IMR-90 (cell line): ENCODE measurements at places on chromosomes 3 and 15. TPM values are rescaled to one million over a fixed set of nuclear protein-coding genes. Genes with fewer than 3 reads are reported as not detected.

GRCh38 chr15:70079888-70080287, 17.8 kb downstream of the TLE3 start:
- DNase-seq: no peak

- no peak for DNase-seq
Observed at GRCh38 chr3:177525987-177526712, 328.9 kb upstream of the TBL1XR1 start.

DNA sequence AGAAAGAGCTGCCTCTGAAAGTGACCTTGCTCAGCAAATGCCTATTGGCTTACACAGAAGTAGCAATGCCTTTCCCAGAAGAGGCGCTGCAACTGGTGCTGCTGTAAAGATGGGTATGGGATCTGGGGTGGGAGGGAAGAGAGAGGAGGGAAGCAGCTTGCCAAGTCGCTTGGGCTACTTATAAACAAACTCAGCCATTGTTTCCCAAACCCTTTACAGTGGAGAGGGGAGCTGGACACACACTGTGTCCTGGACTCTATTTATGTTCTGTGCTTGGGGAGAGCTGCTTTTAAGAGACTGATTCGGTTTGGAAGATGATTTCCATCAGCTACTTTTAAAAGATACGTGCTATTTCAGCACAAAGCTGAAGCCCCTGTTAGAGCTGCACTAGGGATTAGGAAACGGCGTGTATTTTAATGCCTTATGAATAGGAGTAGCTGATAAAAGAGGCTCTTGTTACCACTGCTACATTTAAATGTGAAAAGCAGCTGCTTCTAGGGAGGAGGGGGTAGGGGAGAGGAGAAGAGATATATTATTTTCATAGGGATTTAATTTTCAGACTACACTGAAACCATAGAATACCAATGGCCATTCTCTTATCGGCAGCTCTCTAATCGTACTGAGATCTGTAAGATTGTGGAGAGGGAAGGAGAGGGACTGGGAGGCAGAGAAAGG, 440.6 kb downstream of the MCTP2 start:
- peak; percentile 6 for DNase-seq

- DNase-seq: peak; percentile 79
Observed at GRCh38 chr3:65713016-65713415, 325.7 kb downstream of the MAGI1 start.

GRCh38 chr3:5017925-5018531, 38.8 kb downstream of the BHLHE40 start:
- DNase-seq: no peak

GRCh38 chr15:80456517-80457492, 52.6 kb downstream of the ARNT2 start:
- DNase-seq: peak; percentile 81

Gene IQCF5
- total RNA-seq: not detected in 2 replicates

Gene TMC3
- not detected in 2 replicates for total RNA-seq

Gene WDR49
- total RNA-seq: not detected in 2 replicates
